ENCODE measurements at places on chromosomes 16 and 17. TPM values are rescaled to one million over a fixed set of nuclear protein-coding genes. Genes with fewer than 3 reads are reported as not detected.

GRCh38 chr17:64158831-64159590, 29.1 kb upstream of the ERN1 start:
- DNase-seq, result no peak

- DNase-seq, result no peak
Observed at GRCh38 chr16:17365211-17365541, 105.6 kb downstream of the XYLT1 start.

DNA sequence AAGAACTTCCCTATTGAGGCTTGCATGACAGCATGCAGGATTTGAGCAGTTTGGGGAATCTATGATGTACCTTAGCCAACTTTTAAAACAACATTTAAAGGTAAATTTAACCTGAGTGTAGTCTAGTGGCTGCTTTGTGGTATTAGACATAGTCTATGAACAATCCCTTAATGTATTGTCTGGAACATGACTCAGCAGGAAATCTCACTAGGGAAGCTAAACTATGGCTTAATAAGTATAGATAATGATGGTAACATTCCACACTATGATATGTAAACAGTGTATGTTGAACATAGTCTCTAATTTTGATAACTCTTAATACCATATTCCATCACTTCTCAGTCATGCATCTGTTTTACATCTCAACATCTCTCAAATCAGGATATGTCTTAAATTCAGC, 52.1 kb upstream of the SLC12A3 start:
- DNase-seq, result no peak

DNA sequence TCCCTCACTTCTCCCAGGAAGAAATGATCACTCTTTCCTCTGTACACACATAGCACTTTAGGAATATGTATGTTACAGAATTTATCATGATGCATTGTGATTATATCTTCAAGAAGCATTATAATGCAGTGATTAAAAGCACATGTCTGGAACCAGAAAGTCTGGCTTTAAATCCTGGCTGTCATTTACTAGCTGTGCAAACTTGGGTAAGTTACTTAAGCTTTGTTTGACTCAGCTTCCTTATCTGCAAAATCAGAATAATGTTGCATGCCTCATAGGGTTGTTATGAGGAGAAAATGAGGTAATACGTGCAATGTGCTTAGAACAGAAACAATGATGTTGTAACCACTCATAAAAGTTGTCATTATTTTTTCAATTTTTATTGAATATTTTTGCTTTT, 156.3 kb upstream of the ZKSCAN2 start:
- no peak for DNase-seq

GRCh38 chr17:2017274-2017941, 7.7 kb downstream of the RTN4RL1 start:
- DNase-seq, result no peak

Gene ACADVL
- total RNA-seq, result 294 TPM

DNA sequence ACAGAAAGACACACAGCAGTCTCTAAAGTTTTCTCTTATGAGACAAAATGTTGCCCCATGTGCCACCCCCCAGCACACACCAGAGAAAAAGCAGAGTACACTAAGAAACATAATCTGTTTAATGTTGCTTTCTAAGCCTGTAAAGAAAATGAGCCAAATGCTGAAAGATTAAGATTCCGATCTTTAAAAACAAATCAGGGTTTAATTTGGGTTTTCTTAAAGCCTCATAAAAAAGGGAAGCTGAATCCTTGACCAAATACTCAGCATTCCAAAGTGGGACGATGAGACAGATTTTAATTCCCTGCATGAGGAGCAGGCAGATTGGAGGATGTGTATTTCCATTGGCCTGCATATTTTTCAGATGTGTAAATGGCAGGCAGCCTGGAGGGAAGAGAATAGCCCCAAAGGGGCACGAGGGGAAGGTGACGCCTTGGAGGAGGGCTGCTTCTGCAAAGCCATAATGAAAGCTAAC, 118.4 kb downstream of the COPRS start:
- no peak for DNase-seq

Gene RPL13
- total RNA-seq, result 2,076 TPM

Gene ANKRD40CL
- total RNA-seq, result not detected

Gene EXOC3L1
- 0.34 TPM for total RNA-seq

GRCh38 chr16:3147046-3147756, 12.4 kb downstream of the ZNF213 start:
- DNase-seq, result no peak

- DNase-seq, result peak; percentile 92
Observed at GRCh38 chr17:75978938-75979704, at the start of the genes ACOX1 and TEN1. Gene ACOX1 (minus strand): TSS chr17:75979166. CDS start chr17:75979073, 93 bp downstream. Gene TEN1 (plus strand): TSS chr17:75979240. CDS start chr17:75986193, 6,953 bp downstream.

- DNase-seq, result no peak
Observed at GRCh38 chr17:47644324-47644723, 5.4 kb upstream of the KPNB1 start.

Gene ADAM11
- 0.52 TPM for total RNA-seq

DNA sequence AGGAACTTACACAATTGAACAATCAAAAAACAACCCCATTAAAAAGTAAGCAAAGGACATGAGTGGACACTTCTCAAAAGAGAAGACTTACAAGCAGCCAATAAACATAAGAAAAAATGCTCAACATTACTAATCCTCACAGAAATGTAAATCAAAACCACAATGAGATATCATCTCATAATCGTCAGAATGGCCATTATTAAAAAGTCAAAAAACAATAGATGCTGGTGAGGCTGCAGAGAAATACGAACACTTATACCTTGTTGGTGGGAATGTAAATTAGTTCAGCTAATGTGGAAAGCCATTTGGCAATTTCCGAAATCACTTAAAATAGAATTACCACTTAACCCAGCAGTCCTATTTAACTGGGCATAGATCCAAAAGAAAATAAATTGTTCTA, 301.9 kb upstream of the KCNJ16 start:
- no peak for DNase-seq

DNA sequence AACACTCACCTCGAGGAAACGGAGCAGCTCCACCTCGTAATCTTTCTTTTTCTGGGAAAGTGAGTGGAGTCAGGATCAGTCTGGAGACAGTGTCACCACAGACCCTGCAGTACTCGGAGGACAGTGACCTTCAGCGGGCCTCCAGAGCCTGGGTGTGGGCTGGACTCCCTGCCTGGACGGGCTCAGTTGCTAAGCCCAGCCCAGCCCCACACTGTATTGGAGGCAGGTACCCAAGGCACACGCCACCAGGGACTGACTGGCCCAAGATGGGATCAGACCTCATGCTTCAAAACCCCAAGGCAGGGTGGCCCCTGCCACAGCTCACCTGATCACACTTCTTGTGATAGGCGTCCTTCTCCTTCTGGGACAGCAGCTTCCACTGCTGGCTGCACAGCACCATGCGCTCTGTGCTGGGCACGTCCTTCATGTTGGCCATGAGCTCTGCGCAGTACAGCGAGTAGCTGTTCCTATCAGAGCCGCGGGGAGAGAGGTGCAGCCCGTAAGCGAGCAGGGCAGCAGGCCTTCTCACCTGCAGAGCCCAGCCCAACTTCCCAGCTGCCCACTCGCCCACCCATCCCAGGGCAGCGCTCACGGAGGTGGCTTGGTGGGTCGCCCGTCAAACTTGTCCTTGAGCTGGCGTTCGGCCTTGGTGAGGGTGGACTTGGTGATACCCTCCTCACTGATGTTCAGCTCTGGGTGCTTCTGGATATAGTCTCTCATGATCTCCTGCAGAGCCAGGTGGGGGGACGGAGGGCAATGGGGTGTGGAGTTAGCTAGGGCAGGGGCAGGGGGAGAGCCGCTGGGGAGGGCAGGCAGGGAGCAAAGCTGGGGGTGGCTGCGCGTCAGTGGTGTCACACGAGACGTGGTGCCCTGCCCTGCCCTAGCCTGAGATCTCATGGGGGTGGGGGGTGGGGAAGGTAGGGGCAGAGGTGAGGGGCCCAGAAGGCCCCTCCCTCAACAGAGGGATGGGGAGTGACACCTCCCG, 7.9 kb downstream of the UBTF start:
- no peak for DNase-seq

All from activated T-helper 1 cell treated with anti-CD3 and anti-CD28 coated beads, Interleukin-12 subunit alpha, Interleukin-12 subunit beta, Interleukin-2, Interleukin-4 antibody, amounts not matched to agents 30 ng/mL and 10 ng/mL and 1 ng/mL, durations not matched to agents 14 hours and 24 hours and 36 hours (primary cell).